ENCODE measurements at places on chromosomes 13 and 19.

- no peak for DNase-seq
These were observed 16.4 kb downstream of the FBN3 start for GRCh38 chr19:8132858-8133458.

DNA sequence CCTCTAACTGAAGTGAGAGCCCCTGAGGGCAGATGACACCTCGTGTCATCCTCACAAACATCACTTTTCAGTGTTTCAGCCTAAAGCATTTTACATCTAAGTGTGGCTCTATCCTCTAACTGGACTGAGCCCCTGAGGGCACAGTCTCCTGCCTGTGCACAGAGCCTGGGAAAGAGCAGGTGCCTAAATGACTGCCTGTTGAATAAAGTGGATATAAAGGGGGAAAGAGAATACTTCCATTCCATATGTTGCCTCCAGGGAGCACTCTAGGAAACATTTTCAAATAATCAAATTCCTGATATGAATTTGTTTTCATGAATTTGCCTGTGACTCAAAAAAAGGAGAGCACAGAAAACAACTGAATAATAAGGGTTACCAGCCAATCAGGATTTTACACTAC, 32.2 kb downstream of the CNMD start:
- no peak for DNase-seq

GRCh38 chr19:2976609-2977000, 759 bp upstream of the TLE6 start:
- no peak for DNase-seq

DNA sequence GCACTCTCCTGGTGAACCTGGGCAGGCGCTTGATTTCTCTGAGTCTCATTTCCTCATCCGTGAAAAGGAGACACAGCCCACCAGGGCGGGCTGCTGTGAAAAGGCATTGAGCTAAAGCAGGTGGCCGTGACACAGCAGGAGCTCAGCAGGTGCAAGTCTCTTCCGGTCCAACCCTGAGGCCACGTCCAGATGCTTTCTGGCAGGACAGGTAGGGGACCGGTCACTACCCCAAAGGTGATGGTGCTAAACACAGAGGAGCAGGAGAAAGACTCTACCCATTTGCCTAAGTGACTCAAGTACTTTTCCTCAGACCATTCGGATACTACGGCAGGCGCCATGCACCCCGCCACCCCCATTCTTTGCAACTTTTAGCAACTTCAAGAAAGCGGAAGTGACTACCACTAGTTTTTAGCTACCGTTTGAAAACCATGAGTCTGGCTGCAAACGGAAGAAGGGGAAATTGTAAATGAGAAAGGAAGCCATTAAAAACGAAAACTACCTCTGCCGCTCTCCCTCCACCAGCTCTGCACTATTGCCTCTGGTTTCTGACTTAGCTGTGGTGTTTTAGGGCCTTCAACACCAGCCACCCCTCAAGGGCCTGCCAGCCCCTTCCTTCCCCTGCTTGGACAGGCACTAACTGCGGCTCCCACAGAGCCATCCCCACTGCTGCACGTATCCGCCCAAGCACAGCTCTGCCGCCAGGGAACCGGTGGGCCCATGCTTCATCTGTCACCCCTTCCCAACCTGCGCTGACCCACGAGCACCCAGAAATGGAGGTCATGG, 4.8 kb downstream of the PPP6R1 start:
- no peak for DNase-seq

DNA sequence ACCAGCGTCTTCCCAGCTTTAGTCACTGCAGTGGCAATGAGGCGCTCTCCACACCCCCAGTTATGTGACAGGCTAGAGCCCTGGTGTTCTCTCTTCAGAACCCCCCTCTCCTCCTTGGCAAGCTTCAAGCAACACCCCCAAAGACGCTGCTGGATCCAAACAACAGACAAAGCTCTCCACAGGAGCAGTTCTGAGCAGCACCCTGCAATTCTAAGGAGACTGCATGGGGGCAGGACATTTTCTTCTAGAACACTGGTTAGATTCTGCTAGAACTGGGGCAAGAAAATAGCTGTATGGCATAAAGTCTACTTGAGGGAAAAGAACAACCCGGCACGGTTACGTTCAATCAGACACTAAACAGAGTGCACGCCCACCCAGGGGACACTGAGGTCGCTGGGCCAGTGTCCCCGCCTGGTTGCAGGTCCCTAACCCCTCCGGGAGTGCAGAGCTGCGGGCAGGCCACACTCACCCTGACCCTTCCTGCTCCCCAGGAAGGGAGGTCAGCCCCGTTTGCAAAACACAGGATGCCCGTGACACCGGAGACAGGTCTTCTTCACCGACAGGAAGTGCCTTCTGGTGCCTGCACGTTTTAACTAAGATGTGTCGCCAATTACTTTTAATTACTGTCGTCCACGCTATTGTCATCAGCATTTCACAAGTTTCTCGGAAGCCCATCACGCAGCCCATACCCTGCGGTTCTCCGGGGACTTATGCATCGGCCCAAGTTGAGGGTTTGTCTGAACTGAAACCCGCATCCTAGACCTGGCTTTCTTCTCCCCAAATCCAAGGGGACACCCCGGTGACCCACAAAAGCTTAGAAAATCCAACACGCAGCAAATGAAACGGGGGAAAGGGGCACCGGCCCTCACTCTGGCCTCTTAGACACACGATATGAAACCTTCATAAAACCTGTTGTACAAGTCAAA, 943 bp downstream of the GJB6 start:
- no peak for DNase-seq

GRCh38 chr13:43077906-43078305, 54.5 kb downstream of the DNAJC15 start:
- no peak for DNase-seq

- DNase-seq = no peak
These were observed 23.4 kb downstream of the ESD start for GRCh38 chr13:46773541-46773940.

DNA sequence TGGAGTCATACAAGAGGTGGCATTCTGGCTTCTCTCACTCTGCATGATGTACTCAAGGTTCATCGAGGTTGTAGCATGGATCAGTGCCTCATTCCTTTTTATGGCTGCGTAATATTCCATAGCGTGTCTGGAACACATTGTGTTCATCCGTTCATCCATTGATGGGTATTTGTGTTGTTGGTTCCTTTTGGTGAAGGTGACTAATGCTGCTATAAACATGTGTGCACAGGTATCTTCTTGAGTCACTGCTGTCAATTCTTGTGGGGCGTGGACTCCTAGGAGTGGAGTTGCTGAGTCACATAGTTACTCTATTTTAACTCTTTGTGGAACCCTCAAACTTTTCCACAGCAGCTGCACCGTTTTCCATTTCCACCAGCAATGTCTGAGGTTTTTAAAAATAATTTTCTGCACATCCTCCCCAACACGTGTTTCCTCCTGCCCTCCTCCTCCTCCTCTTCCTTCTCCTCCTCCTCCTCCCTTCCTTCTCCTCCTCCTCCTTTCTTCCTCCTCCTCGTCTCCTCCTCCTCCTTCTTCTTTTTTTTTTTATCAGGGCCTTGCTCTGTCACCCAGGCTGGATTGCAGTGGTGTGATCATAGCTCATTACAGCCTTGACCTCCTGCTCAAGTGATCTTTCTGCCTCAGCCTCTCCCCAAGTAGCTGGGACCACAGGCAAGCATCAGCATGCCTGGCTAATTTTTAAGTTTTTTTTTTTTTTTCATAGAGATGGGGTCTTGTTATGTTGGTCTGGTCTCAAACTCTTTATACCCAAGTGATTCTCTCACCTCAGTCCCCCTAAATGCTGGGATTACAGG, 2.0 kb upstream of the TMEM221 start:
- no peak for DNase-seq

DNA sequence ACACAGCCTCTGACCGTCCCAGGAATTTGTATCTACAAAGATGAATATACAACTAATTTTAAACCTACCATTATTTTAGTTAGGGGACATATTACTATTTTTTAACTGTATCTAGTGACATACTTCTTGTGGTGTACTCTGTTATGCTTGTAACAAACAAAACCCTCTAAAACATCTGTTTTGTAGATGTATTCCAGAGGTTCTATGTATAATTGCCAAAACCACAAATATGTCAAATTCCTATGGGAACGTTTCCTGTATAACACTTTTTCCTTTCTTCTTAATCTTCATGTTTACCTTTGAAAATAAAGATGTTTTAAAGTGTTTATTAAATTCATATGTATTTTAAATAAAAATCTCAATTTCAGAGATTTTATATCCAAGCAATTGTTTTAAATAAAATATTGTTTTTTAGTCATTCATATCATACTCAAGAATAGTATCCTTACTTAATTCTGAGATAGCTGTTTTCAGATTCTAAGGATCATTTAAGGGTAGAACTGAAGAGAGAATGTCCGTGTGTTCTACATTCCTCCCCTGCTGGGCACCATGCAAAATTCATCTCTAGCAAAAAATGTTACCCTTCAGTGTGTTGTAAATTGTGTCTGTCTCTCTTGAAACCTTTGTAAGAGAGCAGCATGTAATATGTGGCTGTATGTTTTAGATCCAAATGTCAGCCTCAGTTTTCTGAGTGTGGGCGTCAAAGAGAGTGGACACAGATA, 1327.7 kb downstream of the EFNB2 start:
- no peak for DNase-seq

GRCh38 chr19:8513036-8513686, 806 bp downstream of the ZNF414 start:
- no peak for DNase-seq

DNA sequence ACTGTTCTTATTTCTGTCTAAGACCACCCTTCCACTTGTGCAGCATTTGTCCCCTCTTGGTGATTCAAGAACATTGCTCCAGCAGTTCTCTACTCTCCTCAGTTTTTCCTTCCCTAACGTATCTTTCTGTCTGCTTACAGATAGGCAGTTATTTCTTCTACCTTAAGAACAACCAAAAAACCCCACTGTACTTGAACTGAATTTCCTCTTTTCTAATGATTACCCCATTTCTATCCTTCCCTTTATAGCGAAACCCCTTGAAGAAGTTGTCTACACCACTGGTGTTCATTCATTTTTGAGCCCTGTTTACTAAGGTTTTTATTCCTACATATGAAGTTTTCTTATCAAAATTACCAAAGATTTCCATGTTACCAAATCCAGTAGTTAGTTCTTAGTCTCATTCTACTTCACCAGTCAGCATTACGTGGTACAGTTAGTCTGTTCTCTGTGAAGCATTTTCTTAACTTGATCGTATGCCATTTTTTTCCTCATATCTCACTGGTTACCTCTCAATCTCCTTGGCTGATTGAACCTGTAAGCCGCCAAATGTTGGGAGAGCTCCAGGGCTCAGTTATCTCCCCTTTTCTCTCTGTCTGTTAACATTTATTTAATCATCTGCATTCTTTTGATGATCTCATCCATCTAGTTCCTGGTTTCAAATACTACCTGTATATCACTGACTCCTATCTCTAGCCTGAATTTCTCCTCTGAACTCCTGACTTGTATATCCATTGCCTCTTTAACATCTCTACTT, 9.0 kb downstream of the LSM14A start:
- no peak for DNase-seq

GRCh38 chr13:23888658-23889614, at the start of gene MIPEP:
Gene MIPEP (minus strand): TSS chr13:23889400. CDS start chr13:23889320, 80 bp downstream.
- peak; percentile 93 for DNase-seq

DNA sequence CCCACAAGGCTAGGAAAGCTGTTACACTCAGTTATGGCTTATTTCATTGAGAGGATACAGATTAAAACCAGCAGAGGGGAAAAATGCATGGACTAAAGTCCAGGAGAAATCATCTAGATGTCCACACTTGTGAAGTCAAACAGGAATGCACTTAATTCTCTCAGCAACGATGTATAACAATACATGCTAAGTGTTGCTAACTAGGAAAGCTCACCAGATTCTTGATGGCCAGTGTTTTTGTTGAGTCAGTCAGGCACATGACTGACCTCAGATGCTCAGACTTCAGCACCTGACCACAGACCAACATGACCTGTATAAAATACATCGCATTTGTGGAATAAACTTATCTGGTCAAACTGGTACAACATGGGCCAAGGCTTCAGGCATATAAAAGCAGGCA, 470.2 kb upstream of the PRR20A start:
- no peak for DNase-seq

DNA sequence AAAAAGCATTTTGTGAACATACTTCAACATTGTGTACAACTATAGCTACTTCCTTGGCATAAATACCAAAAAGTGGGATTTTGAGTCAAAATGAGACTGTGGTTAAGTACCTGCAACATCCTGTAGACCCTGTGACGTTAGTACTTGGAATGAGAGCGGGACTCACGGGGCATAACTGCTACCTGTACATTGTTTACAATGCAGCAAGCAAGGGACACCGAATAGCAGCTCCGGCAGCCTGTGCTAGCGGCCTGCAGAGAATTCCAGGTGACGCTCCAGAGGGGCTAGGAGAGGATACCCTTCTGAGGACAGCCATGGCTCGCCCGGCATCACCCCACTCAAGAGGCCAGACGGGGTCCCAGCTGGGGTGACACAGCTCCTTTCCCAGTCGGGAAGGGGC, 824 bp upstream of the ZNF331 start:
- DNase-seq = no peak

- DNase-seq = no peak
These were observed 151.8 kb upstream of the TMTC4 start for GRCh38 chr13:100826441-100826840.

DNA sequence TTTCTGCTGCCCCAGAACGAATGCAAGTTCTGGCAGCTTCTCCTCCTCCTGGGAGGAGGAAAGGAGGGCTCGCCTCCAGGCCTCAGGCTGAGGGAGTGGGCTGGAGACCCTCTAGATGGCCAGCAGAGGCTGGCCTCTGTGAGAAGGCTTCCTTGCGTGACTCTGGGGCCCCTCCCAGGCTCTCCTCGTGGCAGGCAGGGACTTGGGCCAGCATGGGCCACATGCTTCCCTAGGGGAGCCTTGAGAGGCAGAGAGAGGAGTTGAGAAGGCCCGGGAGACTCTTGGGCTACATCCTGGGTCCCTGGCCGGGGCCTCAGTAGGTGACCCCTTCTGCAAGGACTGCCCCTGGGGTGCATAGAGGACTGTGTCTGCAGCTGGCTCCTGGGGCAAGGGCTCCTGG, 25.9 kb downstream of the LYL1 start:
- DNase-seq = no peak

DNA sequence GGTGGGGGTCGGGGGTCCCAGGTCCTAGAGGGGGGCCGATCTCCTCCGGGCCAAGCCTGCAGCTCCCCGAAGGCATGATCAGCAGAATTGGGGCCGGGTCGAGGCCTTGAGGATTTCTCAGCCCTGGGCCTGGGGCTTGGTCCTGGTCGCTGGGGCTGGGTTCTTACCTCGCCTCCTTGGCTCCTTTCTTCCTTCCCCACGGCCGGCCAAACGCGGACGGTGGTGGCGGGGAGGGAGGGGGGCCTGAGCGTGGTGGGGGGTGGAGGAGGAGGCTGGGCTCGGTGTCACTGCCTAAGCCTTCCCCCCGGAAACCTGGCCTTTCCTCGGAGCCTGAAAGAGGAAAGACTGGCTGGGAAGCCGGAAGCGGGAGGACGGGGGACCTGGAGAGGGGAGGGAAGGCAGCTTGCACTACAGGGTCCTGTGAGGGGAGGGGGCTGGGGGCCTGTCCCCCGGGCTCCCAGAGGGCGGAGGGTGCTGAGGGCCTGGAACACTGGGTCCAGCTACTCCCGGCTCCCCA, at the start of gene ZNF579:
TSS of gene ZNF579 (minus strand) at position 221 of the 517 bp plus-strand sequence. CDS start 1,209 bp downstream, outside the sequence.
- peak; percentile 76 for DNase-seq

- no peak for DNase-seq
These were observed 2.0 kb downstream of the NPAS1 start for GRCh38 chr19:47021536-47022139.
